Osteoblast (primary cell): ENCODE measurements at places on chromosomes 1 and 21.
A peak's percentile ranks its signal among the peaks of the same experiment; 100 is the strongest.

GRCh38 chr1:8815582-8816151 lies 1.8 kb downstream of the RERE start:
- DNase-seq, result peak; percentile 50

DNA sequence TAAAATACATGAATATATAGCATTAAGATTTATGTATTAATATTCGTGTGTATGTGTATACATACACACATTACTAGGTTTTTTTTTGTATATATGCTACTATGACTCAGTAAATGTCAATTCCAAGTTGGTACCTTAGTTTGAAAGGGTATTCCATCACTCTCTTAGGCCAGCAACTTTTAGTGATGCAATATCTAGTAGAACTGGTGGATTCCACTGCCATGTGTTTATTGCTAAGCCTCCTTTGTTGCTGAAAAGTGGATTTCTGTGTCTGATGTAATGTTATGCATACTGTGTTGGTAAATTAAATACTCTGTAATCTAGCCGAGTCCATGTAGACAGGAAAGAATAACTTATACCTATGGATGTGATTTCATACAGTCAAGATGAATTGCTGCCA lies 16.9 kb upstream of the COL11A1 start:
- DNase-seq, result no peak

- no peak for DNase-seq
These were observed 84.0 kb downstream of the PHTF1 start for GRCh38 chr1:113675302-113675701.

GRCh38 chr1:207321790-207322645 lies 540 bp downstream of the CD55 start:
- peak; percentile 67 for DNase-seq

- DNase-seq, result no peak
These were observed 19.0 kb upstream of the CD2 start for GRCh38 chr1:116735246-116735645.
